Activated gamma-delta T cell treated with anti-CD3 and anti-CD28 coated beads, Interleukin-2, amount 50 U/mL, for 16 hours (primary cell): ENCODE measurements at places on chromosomes 2 and 18.

DNA sequence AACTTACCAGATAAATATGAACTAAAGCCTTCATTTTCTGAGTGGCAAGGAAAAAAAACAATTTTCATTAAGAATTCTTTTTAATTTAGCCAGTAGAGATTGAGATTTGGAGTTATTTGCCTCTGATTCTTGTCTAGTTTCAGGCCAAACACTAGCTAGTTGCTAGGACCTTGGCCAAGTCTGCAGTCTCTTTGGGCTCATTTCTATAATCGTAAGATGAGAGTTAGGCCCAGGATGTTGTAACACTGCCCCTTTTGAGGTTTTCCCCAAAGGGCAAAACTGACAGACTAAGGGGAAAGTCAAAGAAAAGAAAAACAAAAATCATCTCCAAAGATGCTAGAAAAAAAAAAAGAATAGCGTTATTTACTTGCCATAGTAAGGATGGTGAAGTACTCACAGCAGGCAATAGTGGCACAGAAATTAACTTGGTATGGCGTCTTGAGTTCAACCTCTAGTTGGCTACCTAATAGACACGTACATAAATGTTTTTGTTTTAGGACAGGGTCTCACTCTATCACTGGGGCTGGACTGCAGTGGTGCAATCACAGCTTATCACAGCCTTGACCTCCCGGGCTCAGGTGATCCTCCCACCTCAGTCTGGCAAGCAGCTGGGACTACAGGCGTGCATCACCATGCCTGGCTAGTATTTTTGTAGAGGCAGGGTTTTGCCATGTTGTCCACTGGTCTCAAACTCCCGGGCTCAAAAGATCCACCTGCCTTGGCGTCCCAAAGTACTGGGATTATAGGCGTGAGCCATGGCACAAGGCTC is 23.0 kb upstream of the ADAM17 start:
- DNase-seq: no peak

DNA sequence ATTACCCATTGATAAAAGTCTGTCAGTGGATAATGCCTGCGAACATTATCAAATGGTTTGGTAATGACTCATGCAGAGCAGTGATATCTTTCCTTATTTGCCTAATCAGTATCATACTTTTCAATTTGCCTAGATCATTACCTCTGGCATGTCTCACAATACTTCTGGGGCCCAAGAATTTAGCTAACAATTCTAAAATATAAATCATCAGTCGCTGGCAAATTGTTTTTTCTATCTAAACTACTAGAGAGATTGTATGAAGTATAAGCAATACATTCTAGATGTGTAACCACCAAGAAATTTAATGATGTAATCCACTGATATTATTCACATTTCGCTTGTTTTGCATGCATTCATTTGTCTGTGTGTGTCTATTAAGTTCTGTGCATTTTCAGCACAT is 191.2 kb upstream of the CDH19 start:
- no peak for DNase-seq

GRCh38 chr2:23107327-23107941 is 277.5 kb upstream of the KLHL29 start:
- DNase-seq: no peak

DNA sequence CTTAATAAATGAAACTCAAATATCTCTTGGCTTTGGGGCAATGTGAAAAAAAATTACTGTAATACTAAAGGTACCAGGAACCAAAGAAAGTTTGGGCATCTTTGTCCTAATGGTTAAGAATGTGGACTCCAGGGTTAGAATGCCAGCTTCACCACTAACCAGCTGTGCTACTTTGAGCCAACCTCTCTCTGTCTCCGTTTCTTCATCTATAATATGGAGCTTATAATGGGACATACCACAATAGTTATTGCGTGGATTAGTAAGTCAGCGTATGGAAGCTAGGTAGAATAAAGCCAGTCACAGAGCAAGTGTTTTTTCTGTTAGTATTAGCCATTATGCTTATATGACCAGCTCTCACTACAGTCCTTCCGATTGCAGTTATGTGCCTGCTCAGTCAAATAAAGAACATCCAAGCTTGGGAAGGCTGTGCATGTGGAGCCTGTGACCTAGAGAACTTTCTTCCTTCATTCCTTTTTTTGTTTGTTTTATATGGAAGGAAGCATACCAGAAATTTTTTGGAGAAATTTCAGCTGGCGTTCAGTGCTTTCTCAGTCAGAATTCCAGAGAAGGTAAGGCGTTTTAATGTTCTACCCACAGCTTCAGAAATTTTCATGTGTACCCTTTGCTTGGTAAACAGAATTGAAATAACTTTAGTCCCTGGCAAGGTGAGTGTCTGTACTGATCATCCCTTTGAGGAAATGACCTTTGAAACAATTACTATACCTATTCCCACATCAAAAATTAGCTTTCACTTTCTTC is 114.0 kb upstream of the RND3 start:
- no peak for DNase-seq

- no peak for DNase-seq
Measured at GRCh38 chr2:218607436-218608115, at the start of gene PLCD4. TSS of gene PLCD4 (plus strand) at chr2:218607899. CDS start at chr2:218615740, 7,841 bp downstream.

DNA sequence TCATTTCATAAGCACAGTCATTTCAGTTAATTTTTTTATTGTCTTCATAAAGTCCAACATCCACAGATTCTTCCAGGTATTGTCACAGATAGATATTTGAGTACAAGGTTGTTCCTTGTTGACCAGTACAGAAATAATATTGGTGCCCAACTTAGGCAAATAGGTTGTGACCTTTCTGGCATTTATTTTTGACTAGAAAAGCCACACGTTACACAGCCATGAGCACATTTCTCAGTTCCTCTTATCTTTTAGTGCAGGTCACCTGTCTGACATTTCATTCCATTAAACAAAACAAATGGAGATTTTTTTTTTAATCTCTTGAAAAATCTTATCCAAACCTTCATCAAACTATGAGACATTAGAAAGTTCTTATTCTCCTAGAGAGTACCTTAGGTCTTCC is 428.8 kb downstream of the ZNF521 start:
- no peak for DNase-seq

DNA sequence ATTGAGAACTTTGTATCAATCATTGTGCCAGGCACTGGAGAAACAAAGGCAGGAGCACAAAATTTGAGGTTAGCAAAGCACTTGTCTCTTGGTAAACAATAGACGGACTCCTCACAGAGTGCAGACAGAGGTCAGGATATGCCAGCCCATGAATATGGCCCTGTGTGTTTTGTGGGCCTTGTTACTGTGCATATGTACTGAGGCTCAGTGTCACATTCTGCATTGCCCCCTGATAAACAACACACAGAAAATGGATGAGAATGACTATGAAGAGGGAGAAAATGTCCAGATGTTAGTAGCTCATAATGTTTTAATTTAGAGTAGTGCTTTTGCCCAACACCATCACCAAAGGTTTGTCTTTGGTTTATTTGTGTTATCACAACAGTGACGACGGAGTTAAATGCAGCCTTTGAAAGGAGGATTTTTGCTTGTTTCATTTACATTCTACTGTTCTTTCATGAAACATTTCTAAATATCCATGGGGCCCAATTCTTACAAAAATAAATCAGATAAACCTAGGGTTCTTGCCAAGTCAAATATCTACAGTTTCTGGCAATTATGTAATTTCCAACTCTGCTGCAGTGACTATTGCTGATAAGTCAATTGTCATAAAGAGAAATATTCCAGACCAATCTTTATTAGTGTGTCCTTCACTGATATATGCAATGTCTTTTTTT is 14.6 kb upstream of the NT5C1B start:
- DNase-seq: no peak

- no peak for DNase-seq
Measured at GRCh38 chr2:190947711-190948251, 66.2 kb downstream of the STAT1 start.

GRCh38 chr2:24930768-24931167 is 10.7 kb upstream of the ADCY3 start:
- DNase-seq: no peak

DNA sequence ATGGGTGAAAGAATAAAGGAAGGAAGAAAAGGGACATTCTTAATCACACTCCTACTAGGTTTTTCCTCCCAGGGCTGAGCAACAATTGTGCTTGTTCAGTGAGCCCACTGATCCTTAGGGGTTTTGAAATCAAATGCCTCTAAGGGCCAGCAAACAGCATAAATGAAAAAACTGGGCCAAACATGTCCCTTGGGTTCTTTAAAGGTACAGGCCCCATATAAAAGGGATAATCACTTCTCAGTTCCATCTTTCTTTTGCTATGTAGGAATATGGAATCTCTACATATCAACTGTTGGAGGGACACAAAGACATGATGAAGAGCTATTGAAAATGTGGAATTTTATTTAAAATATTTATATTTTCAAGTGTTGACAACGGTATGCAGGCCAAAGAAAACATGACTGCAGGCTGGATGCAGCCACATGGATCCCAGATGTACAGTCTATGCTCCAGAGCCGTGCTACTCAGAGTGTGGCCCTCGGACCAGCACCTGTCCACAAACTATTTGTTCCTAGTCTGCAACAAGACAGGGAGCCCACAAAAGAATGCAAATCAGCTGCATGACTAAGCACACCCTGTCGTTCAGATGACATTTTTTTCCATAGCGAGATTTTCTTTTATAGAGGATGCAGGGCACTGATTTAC is 110.0 kb downstream of the CDH20 start:
- no peak for DNase-seq

GRCh38 chr2:109423556-109424359 is 190.0 kb downstream of the SEPTIN10 start:
- no peak for DNase-seq

DNA sequence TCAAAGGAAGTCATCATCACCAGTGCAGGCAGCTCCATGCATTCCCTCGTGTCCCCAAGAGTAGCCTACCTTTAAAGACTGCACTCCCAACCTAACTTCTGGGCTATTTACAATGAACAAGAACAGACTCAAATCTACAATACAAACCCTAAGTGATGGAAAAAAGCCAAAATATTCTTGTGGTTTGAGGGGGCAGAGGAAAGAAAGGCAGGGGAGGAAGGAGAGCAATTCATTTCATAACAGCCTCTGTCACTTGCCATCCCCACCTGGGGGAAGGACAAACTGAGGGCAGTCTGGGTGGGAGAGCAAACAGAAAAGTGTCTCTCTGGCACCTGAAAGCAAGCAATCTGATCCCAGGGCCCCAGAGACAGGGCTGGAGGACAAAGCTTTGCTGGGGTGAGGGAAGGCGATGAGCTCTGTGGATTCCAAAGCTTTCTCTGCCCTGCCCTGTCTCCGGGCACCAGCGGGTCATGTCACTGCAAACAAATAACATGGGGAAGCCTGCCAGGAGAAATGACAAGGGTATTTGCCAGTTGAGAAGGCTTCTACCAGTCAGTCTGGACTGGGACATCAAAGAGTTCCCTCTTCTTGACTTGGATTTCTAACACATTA is 528.0 kb upstream of the TNP1 start:
- no peak for DNase-seq

- no peak for DNase-seq
Measured at GRCh38 chr2:64860276-64860885, 128.8 kb upstream of the SLC1A4 start.

DNA sequence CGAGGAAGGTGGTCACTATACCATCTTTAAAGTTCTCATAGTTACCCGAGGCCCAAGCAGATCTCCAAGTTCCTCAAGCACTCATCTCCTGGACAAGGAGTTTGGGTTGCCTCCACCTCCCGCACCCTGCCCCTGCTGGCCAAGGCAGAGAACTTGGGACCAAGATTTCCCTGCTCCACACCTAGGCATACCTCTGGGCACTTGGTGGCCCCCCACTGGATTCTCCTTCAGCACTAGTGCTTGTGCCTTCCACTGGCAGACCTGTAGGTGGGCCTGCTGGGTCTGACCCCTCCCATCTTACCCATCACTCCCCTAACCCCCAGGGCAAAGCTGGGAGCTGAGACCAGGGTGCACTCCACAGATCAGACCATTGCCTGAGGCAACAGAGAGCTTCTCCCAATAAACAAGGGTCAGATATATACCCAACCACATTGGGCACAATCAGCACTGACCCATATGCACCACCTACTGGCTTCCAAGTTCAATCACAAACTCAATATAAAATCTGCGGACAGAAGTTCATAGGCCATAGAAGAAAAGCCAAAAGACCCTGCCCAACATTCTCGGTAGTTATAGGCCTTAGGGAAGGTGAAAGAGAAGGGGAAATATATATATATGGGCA is 244.2 kb downstream of the EXOC6B start:
- no peak for DNase-seq
